ENCODE measurements at places on chromosomes 5 and 9.

- no peak for DNase-seq
Observed at GRCh38 chr5:129171194-129171944, 76.8 kb downstream of the ISOC1 start.

GRCh38 chr9:108088916-108089315, 599.3 kb upstream of the KLF4 start:
- DNase-seq, result no peak

- no peak for DNase-seq
Observed at GRCh38 chr5:151480384-151481293, 33.2 kb downstream of the SLC36A1 start.

DNA sequence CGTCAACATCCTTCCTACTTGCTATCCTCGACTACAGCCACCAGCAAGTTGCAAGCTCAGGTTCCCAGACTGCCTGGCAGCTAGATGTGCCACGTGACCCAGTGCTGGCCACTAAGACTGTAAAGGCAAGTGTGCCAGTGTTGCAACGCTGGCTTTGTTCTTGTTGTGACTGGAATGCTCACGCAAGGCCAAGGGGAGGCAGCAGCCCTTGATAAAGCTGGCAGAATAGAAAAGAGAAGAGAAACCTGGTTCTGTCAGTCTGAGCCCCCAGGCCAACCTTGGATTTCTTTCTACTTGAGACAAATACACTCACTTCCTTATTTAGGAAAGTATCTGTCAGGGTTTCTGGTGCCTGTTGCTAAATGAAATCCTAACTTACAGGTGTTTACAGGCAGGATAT, 113.0 kb downstream of the KLHL3 start:
- DNase-seq, result no peak

- DNase-seq, result no peak
Observed at GRCh38 chr9:79574136-79574535, 2.4 kb downstream of the TLE4 start.

DNA sequence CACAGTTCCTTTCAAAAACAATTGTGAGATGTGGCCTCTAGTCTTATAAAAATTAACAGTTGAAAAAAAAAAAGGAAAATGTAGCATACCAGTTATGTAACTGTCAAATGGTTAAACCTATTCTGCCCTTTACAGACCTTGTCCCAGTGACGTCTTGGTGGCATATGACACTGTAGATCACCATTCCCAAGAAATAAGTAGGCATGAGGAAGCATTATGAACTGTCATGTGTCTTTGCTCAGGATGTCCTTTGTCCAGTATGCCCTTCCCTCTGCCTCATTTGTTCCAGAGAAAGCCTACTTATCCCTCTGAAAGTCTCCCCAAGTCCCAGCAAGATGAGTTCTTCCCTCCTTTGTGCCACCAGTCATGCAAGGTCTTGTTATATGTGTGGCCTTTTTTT, 63.2 kb downstream of the PAM start:
- no peak for DNase-seq

GRCh38 chr5:14168144-14168792, 25.1 kb downstream of the TRIO start:
- no peak for DNase-seq

DNA sequence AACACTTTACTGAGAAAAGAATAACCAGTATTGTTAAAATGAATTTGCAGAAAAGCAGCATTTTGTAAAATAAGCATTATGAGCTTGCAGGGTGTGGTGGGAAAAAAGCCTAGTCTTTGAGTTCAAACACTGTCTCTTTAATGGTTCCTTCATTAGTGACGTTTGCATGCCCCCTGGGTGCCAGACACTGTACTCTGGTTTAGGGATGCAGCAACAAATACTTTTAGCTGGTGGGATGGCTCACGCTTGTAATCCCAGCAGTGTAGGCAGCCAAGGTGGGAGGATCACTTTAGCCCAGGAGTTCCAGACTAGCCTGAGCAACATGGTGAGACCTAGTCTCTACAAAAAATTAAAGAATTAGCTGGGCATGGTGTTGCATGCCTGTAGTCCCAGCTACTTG, 62.3 kb downstream of the MAST4 start:
- no peak for DNase-seq

- no peak for DNase-seq
Observed at GRCh38 chr9:105656131-105656921, 5.9 kb upstream of the TAL2 start.

DNA sequence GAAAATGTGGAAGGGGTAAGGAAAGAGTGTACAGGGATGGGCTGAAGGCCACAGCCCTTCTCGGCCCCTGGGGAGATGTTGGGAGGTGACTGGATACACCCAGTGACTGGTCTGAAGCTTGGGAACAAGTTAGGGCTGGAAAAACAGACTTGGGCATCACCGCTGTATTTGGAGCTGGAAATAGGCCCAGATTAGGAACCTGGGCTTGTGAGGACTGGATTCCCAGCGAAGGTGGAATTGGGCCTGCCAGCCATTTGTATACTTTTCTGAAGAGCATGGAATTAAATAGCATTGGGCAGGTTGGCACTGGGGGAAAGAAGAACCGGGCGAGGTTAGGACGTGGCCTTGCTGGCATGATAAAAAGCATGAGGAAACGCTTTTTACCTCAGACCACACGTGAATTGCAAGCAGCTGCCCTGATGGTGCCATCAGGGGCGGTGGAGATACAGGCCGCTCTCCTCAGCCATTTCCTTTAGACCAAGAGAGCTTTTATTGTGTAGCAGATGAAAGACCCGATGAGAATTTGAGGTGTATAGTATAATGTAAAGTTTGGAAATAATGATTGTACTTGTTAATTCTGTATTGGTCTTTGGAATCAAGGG, 37.8 kb downstream of the OTULIN start:
- no peak for DNase-seq

DNA sequence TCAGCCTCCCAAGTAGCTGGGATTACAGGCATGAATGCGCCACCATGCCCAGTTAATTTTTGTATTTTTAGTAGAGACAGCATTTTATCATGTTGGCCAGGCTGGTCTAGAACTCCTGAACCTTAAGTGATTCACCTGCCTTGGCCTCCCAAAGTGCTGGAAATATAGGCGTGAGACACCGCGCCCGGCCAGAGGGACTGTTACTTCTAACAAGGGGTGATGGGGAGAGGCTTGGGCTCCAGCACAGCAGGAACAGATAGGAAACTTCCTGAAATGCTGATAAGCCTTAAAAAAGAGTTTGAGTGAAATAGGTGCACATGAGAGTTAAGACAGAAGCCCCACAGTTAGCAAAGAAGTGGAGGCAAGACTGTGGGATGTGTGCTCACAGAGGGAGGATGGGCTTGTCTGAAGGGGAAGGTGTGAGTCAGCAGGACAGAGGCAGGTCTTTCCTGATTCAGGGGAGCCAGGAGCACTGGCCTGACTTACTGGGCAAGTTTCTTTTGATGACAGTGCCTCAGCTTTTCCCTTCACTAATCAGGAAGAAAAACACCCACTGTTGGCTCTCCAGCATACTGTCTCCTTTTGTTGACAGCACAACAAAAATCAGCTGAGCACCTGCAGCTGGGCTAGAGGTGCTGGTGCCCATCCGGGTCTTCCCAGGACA, 68.4 kb downstream of the RAD23B start:
- no peak for DNase-seq

- DNase-seq, result peak; percentile 58
Observed at GRCh38 chr5:148733601-148734438, 79.5 kb upstream of the HTR4 start.

GRCh38 chr5:111719773-111720172, 37.2 kb downstream of the NREP start:
- DNase-seq, result no peak

- no peak for DNase-seq
Observed at GRCh38 chr5:89034588-89034987, 151.6 kb upstream of the MEF2C start.

GRCh38 chr5:174828804-174829510, 104.6 kb downstream of the MSX2 start:
- DNase-seq, result no peak

DNA sequence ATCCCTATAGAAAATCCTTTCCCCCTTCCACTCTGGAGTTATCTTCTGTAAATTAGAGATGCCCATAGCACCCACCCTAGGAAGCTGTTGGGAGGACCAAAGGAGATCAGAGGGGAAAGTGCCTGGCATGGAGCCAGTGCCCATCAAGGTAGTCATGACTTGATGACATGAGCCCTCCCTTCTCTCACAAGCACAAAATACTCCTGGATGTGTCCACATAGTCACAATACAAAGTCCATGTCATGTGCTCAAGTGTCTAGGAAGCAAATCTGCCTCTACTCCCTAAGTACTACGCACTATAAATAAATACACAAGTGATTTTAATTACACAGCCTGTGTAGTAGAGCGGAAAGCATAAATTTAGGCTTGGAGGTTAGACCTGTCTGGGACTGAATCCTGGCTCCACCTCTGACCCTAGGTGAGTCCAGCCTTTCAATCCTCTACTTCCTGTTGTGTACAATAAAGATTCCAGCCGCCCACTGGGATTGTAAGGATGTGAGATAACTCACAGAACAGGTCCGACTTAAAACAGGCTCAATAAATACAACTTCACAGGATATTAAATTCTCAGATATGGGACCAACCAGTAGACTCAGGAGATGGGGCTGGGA, 30.6 kb downstream of the TTC39B start:
- no peak for DNase-seq

DNA sequence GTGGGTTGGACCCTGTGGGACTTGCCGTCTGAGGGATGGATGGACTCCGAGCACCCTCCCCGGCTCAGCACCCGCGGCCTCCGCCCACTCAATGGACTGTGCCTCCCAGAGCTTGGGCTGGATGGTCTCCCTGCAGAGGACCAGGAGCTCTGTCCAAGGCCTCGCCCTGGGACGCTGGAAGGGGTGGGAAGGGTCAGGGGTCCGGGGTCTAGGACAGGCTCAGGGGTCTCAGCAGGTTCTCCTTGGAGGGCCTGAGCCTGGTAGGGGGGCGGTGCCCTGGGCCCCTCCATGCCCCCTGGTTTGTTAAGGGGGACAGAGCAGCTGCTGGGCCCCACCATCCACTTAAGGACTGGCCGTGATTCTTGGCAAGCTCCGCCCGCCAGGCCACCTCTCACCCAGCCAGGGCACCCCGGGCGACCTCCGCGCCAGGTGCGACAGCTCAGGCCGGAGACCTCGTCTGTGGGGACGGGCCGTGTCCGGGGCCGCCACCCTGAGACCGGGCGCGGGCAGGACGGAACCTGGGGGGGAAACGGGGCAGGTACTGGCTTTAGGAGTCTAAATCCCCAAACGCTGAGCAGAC, 29.2 kb downstream of the EXOC3 start:
- no peak for DNase-seq

- DNase-seq, result no peak
Observed at GRCh38 chr9:91422758-91423711, 597 bp downstream of the NFIL3 start.

- DNase-seq, result no peak
Observed at GRCh38 chr5:31884896-31885295, 246.0 kb downstream of the PDZD2 start.

DNA sequence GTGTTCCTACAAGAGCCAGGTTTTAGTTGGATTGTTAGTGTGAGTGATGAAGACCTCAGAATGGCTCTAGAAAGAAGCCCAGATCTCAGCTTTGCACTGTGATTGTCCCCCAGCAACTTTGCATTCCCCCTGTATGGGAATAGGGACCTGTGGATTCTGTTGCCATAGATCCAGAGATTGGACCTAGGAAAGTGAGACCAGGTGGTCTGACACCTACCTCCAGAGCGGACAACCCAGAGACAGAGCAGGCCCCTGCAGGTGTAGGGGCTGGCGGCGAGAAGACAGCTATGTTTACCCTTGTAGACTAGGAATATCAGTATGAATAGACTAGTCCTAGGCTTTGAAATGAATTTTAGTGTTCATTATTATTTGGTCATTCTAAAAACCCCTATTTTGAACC, 53.6 kb downstream of the IRF1 start:
- DNase-seq, result no peak

- DNase-seq, result no peak
Observed at GRCh38 chr9:107251756-107252322, 31.2 kb upstream of the RAD23B start.

DNA sequence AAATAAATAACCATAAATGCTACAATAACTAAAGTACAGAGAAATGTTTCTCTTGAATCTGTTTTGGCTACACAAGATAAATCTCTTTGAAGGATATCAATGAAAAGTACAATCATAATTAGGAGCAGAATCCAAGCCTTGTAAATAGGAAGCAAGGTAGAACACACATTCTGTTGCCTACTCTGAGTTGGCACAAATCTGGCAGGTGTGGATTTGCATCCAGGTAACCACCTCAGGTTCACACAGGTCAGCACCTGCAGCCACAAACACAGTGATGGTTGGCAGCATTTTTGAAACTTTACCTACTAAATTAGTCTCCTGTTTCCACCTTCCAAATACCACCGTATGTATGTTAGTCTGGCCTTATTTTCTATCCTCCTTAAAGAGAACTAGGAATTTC, 105.3 kb upstream of the PIK3R1 start:
- DNase-seq, result no peak

- peak; percentile 0 for DNase-seq
Observed at GRCh38 chr9:31210978-31211570, 1173.4 kb upstream of the ACO1 start.

DNA sequence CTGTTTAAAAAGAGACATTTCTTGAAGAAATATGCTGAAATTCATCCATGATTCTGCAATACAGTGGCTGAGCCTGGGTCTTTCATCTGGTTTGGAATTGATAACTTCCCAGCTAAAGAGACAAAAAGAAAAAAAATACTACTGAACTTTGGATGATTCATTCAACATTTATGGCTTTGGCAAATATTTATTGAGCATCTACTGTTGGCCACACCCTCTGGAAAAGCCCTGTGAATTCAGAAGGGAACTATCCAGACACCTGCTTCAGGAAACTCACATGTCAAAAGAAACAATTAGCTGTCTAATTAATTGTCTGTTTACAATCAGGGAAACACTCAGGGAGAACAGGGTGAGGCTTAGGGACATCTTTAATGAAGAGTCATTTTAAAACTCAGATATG, 17.8 kb upstream of the ZNF622 start:
- no peak for DNase-seq

- no peak for DNase-seq
Observed at GRCh38 chr5:132501961-132502931, 11.7 kb upstream of the IRF1 start.

GRCh38 chr5:180548563-180548962, 42.7 kb downstream of the SCGB3A1 start:
- DNase-seq, result no peak

- DNase-seq, result no peak
Observed at GRCh38 chr9:112605518-112605917, 112.4 kb downstream of the INIP start.

- DNase-seq, result no peak
Observed at GRCh38 chr9:111866976-111867375, 29.6 kb upstream of the UGCG start.

DNA sequence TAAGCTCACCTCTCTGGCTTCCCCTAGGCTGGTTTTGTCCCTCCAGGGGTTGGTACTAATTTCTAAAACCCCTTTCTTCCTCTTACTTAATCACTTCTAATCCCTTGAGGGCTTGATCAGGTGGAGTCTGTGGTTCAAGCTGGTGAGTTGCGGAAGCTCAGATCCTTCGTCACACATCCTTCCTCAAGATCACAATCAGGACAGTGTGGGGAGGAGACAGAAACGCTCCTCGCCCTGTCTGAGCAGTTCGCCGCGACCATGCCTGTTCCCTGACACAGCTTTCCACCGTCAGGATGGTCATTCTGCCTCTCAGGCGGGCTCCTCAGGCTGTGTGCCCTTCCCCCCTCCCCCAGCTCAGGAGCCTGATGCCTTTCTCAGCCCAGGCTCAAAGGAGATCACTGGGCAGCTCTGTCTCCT, 24.3 kb downstream of the CPLX2 start:
- DNase-seq, result peak; percentile 15

Measured in stimulated activated CD8-positive, alpha-beta memory T cell treated with anti-CD3 and anti-CD28 coated beads, Interleukin-2, amount 100 ng/mL, for 48 hours (primary cell).